ENCODE measurements at places on chromosomes 2 and 18.
A peak's percentile ranks its signal among the peaks of the same experiment; 100 is the strongest.

- no peak for DNase-seq
Measured at GRCh38 chr2:162011706-162012564, 62.1 kb downstream of the DPP4 start.

DNA sequence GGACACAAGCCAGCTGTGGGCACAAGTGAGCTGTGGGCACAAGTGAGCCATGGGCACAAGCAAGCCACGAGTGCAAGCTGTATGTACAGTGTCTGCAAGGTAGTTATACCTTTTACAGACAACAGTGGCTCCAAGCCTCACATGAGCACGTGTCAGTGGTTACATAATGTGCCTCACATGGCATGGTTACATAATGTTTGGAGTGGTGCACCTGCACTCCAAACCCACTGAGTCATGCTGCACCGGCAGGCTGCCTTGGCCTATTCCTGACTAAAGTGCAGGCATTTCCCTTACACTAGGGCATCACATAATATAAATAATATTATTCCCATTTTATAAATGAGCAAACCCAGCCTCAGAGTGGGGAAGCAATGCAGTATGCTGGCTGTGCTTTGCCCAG, 62.6 kb downstream of the MARCO start:
- DNase-seq, result no peak

DNA sequence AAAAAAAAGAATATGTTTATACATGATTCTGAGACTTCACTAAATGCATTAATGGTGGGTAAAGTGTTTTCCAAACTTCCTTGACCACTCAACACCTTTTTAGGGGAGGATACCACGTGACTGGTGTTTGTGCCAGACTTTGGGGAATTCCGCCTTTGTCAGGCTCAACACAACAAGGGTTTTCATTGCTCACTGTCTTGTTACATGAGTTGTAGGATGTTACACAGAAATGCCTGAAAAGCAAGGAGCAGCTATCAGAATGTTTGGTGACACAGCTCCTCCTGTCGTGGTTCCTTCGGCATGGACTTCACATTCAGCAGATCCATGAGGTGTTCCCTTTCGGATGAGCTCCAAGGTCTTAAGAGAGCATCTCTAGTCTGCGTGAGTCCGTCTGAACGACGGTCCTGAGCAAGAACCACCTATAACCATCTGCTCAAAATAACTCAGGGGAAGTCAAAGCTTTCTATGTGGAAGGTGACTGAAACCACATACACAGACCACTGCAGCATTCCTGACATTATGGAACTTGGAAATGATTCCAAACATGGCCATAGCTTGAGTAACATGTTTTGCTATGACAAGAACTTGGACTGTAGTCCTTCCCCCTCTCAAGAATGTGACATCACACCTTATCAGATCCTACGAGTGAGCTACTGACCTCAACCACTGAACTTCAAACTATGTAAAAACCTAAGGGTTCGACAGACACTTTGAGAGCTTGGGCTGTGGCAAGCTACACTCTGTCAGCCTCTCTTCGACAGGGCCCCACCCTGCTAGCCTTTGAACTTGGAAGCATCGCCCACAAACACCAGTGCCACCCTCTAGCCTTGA, 57.5 kb downstream of the MCFD2 start:
- DNase-seq, result no peak

GRCh38 chr2:205566606-205567168, 115.6 kb upstream of the NRP2 start:
- DNase-seq, result no peak

DNA sequence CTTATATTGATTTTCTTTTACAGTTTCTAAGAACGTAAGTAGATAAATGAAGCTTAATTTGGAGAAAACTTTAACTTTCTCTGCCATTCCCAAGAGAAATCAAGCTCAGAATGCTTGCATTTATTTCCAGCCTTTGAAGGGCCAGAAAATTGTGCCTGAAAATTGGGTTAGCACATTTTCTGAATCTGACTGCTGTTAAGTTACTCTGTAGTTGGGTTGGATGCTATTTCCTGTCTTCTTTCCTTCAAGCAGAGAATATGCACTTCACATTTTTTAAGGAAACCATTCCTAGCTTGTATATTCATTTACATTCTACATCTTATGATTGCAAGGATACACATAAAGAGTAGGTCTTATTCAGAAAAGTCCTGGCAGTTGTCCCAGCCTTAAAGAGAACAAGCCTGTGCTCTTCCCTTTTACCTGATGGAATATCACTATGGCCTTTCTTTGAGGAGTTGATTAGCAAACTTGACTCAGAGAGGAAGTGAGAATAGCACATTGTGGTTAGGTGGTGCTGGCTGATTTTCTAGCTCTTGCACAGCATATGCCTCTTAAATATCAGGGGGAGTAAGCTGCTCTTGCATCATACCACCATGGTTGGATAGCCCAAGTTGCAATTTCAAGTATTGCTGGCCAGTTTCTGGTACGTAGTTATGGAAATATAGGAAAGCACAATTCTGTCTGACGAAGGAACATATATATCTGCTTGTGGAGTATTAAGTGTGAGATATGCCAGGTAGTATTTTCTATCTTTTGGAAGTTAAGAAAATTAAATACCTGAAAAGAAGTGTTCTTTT, 133.7 kb downstream of the COMMD1 start:
- DNase-seq, result no peak

- no peak for DNase-seq
Measured at GRCh38 chr18:48616484-48617255, 77.8 kb downstream of the CTIF start.

- DNase-seq, result no peak
Measured at GRCh38 chr2:65536596-65536995, 104.2 kb upstream of the SPRED2 start.

GRCh38 chr2:156349605-156350004, 17.1 kb upstream of the NR4A2 start:
- no peak for DNase-seq

DNA sequence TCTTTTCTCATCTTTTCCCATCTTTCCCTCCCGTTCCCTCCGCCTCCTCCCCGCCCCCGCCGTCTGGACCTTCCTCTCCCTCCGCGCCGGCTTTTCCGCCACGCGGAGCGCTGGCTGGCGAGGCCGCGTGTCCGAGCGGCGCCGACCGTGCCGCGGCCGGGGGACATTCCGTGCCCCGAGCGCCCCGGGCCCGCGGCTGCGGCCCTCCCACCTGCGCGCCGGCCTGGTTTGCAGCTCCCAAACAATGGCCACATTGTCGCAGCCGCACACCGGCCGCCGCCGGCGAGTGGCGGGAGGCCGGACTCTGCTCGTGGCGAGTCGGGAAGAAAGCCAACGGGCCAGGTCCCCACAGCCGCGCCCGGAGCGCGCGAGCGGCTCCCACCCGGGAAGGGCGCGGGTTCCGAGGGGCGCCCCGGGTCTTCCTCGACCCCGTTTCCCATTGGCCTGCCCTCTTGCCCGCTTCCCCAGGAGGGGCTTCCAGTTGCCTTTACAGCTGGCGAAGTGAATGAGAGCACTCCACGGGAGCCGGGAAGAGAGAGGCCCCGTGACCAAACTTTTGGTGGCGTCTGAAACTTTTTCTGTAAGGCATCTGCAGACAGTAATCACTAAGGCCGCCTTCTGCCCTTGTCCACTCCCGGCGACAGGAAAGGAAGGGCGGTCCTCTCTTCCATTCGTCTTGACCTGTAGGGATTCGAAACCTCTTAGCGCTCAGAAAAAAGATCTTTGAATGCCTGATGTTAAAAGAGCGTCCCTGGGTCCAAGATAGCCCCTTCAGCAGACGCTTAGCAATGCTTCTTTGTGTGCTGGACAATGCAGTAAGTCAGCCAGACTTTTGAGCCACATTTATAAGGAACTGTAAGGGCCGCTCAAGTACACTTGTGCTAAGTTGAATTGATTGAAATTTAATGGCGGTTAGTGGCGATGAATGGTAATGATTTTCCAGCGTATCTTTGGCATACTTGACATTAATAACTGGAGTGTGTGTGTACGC, 6.2 kb downstream of the GLI2 start:
- no peak for DNase-seq

DNA sequence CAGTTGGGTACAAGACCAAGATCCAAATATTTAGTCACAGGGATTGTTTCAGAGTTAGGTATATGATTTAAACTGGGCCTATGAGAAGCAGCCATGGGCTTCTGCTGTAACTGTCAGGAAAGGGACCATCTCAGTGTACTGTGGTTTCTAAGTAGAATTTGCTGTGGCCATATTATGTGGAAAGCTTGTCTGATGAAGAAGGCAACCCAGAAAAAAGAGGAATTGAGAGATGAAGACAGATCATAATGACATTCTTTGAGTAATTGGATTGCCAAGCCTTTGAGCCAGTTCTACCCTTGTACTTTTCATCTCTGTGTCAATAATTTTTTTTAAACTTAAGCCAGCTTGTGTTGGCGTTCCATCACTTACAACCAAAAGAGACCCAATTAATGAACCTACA, 259.6 kb downstream of the NUP35 start:
- DNase-seq, result no peak

GRCh38 chr2:145851730-145852129, 1331.8 kb upstream of the ZEB2 start:
- no peak for DNase-seq

DNA sequence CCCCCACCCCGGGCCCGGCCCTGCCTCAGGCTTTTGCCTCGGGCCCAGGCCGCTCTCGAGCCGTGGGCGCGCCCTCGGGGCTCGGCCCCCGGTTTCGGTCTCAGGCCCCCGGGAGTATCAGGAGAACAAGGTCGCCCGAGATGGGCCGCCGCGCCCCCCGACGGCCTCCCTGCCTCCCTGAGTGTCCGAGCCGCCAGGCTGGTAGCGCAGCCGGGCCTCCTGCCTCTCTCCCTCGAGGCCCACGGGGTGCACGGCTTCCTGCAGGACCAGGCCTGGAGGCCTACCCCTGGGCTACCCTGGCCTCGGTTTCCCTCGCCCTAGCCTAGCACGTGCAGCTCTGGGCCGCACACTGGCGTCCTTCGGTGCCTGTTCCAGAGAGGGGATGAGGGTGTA, 8.4 kb downstream of the GBX2 start:
- no peak for DNase-seq

- DNase-seq, result peak; percentile 44
Measured at GRCh38 chr2:120442923-120443571, 97.1 kb downstream of the INHBB start.

DNA sequence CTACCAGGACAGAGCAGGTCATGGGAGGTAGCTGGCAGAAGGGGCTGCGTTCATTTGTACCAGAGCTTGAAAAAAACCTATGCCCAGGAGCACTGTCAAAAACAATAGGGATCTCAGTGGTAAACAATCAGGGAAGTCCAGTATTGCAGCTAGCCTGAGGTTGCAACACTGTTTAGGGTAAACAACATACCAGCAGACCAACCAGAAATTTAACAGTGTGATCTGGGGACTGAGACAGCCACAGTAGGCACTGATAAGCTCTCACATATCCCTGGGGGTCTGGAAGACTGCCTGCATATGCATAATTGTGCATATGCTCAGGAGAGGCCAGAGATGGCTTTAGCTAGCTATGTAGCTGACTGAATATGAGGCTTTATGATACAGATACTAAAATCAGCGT, 12.0 kb upstream of the ZCCHC2 start:
- DNase-seq, result no peak

DNA sequence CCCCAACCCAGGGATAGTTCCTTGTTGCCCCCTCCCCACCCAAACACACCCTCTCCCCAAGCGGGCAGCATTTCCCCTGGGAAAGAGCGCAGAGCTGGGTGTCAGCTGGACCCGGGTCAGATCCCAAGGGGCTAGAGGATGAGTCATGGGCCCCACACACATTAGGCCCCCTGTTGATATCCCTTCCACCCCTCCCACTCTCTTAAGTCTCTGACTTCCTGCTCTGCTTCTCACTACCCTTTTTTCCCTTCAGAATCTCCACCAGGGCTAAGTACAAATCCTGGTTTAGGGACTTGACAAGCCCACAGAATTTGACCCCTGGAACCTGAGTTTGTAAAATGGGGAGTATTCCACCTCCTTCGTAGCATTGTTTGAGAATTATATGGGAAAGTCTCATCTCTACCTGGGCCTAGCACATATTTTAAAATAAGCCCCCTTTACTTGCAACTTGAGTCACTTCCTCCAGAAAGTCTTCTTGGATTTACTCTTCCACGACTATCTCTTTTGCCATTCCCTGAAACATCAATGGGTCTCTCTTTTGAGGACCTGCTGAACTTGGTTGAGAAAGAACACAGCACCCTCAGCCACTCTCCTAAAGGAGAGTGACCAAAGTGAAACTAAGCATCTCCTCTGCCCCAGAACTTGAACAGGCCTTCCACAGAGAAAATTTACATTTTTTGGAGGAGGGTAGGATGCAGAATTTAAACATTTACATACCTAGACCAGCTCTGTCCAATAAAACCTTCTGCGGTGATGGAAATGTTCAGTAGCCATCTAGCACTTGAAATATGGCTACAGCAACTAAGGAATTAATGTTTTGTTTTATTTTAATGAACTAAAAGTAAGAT, 4.7 kb downstream of the RTKN start:
- no peak for DNase-seq

DNA sequence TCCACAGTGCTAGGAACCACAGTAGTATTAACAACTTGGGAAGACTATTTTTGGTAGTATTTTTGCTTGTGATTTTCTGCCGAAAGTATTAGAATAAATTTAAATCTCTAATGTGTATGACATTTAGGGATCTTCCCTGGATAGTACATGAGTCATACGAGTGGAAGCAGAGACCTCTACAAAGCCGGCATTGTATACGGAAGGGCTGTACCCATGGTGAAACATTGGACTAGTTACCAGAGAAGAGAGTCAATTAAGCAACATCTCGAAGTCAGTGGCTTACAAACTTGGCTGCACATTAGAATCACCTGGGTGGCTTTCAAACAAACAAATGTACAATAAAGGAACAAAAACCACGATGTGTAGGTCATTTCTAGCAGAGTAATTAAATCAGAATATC, 1131.7 kb upstream of the LRRTM1 start:
- no peak for DNase-seq

DNA sequence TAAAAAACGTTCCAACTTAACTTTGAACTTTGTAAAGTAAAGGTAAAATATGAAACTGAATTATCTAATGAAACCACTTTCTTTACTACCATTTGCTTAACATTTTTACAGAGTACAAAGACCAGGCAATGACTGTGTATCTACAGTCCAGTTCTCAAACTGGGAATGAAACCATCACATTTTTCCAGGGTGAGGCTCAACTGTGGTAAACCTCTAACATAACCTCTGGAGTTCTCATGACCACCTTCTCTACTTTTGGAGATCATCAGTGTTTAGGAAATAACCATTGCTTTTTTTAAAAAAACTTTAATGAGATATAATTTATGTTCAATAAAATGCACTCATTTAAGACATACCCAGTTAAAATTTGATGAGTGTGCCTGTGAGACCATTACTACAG, 223.5 kb downstream of the RNF152 start:
- DNase-seq, result no peak

GRCh38 chr18:64852281-64852680, 703.4 kb upstream of the LINC00305 start:
- no peak for DNase-seq

DNA sequence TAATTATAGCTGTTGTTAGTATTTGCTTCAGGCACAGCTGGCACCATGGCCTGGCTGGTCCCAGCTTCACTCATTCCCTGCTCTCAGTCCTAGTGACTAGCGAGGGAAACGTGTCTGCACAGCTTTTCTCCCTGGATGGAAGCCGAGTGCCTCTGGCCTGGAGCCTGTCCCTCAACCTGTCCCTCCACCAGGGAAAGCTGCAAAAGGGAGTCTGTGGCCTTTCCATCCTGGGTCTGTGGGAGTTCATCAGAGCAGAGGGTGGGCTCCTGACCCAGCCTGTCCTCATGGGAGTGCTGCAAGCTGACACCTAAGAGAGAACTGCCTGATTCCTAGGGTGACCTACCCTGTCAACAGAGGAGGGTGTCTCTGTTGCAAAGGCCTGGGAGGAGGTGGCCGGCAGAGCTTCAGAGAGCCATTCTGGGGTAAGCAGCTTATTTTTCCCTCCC, 118.3 kb downstream of the CAPN13 start:
- peak; percentile 27 for DNase-seq
